ENCODE measurements at places on chromosomes 6 and 20. TPM values are rescaled to one million over a fixed set of nuclear protein-coding genes. Genes with fewer than 3 reads are reported as not detected.

The FHL5 gene
- not detected for polyA plus RNA-seq

The TCF15 gene
- not detected for polyA plus RNA-seq

The TPD52L2 gene
- 161 TPM for polyA plus RNA-seq

The DOK5 gene
- polyA plus RNA-seq: 12.3 TPM

Data from SK-N-SH (cell line).